NCI-H1092 treated with DMSO at 0.1 percent for 48 hours (cell line): ENCODE measurements at places on chromosomes 13 and 19.
A peak's percentile ranks its signal among the peaks of the same experiment; 100 is the strongest.

DNA sequence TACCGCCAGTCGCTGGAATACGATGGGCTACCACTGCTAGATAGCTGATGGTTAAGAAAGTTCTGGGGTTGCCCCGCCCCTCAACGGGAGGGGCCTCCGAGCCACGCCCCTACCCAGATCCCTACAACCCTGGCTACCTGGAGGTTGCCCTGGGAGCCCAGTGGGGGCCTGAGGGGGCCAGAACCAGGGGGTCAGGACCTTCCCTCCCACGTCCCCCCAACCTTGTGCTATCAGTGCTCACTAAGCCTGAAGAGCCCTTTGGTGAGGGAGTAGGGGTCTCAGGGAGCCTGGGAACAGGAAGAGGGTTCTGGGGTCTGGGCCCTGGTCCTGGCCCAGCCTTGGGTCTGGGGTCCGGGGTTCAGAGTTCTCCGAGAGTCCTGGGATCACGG lies 8.9 kb downstream of the OCEL1 start:
- peak; percentile 26 for DNase-seq

DNA sequence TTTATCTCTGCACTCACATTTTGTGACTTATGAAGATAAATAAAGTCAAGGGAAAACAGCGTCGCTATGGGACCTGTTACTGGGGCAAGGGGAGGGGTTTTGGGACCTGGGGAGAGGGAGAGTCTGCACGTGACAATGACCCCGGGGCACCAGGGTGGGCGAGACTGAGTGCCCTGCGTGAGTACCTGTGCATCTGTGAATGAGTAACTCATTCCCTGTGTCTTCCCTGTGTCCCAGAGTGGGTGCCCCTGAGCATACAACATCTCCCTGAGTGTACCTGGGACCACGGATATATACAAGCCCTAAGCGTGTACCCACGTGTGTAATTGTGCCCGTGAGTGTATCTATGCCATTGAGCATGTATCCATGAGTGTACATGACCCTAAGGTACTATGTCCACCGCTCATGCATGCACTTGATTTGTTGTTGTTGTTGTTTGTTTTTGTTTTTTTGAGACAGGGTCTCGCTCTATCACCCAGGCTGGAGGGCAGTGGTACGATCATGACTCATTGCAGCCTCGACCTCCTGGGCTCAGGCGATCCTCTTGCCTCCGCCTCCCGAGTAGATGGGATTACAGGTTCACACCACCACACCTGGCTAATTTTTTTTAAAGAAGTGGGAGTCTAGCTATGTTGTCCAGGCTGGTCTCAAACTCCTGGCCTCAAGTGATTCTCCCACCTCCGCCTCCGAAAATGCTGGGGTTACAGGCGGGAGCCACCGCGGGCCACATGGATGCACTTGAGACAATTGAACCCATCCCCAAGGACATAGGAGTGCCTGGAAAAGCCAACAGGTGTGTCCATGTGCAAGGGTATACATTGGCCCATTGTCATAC lies 645 bp upstream of the TRAPPC5 start:
- DNase-seq = no peak

GRCh38 chr19:12052091-12052496 lies 667 bp downstream of the ZNF878 start:
- DNase-seq = peak; percentile 1

DNA sequence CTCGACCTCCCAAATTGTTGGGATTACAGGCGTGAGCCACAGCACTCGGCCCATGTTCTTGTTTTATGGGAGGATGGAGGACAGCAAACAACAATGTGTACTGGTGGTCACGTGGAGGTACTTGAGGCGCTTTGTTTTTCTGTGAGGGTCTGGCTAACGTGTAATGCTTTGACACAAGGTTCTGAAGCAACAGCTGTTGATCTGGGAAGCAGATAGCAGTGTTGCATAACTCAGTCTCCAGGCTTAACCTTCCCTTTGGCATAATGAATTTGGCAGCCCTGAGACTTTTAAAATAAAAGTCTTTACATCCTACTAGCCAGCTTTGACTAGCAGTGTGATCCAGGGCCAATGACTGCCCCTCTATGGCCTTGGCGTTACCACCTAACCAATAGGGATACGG lies 6.9 kb upstream of the ZNF580 start:
- no peak for DNase-seq

DNA sequence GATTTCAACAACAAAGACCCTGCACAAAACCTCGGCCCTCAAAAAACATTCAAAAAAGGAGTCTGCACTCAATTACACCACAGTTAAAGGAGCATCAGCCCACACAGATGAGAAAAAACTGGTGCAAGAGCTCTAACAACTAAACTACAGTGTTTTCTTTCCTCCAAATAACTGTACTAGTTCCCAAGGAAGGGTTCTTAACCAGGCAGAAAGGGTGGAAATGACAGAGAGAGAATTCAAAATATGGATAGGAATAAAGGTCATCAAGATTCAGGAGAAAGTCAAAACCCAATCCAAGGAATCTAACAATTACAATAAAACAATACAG lies 176.4 kb upstream of the TRPC4 start:
- no peak for DNase-seq

DNA sequence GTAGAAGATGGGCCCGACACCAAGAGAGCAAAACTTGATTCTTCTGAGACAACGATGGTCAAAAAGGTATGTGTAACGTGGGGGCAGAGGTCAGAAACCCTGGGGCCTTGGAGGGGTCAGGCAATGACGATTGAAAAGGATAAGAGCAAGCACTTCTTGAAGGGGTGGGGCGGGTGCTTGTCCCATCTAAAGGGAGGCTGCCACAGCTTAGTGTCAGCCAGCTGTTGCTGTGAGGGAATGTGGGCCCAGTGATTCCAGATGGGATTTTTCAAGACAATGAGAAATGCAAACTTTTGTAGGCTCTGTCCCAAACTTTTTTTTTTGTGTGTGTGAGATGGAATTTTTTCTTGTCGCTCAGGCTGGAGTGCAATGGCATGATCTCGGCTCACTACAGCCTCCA lies 24.5 kb downstream of the SAE1 start:
- no peak for DNase-seq

GRCh38 chr13:108227651-108228272 lies 9.6 kb downstream of the ABHD13 start:
- no peak for DNase-seq

DNA sequence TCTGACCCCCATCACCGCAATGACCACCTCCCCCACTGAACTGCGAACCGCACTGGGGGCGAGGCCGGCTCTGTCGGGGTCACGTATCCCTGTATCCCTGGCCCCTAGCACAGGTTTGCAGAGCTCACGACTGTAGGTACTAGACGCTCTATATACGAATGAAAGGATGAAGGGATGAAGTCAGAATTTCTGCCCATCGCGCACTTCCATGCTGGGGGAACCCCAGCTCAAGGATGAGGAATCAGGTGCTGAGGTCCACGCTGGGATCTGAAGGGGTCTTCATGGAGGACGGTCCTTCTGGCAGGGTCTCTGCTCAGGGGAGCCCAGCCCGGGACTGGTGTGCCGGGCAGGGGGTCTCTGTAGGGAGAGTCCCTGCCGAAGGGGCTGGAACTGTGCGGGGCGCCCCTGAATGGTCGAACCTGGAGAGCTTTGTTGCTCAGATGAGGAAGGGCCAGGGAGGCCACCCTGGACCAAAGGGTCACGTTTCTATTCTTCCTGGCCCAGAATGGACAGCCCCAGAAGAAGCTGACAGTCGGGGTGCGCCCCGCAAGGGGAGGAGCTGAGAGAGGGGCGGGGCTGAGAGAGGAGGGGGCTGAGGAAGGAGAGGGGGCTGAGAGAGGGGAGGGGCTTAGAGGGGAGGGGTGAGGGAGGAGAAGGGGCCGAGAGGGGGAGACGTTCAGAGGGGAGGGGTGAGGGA lies 37.9 kb upstream of the SEMA6B start:
- DNase-seq = no peak

DNA sequence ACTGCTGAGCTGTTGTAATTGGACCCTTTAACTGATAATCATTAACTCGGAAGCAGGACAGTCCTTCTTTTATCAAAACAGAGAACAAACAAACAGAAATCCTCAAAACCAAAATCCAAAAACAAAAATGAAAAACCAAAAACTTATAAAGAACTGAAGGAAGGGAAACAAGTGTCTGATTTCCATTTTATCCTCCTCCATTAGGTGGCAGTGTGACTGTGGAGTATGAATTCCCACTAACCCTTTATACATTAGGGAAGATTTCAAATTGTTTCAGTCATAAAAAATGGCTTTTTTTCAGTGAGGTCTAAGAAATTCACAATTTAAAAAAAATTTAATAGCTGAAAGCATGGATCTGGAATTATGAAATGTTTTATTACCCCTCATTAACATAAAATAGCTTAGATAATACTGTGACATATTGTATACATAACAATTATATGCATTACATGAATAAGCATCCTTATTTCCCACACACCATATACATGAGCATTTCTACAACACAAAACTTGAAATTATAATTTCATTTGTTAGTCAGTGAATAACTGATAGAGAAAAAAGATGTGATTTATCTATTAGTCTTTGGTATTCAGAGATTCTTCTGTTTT lies 1074.3 kb upstream of the PCDH9 start:
- peak; percentile 66 for DNase-seq

DNA sequence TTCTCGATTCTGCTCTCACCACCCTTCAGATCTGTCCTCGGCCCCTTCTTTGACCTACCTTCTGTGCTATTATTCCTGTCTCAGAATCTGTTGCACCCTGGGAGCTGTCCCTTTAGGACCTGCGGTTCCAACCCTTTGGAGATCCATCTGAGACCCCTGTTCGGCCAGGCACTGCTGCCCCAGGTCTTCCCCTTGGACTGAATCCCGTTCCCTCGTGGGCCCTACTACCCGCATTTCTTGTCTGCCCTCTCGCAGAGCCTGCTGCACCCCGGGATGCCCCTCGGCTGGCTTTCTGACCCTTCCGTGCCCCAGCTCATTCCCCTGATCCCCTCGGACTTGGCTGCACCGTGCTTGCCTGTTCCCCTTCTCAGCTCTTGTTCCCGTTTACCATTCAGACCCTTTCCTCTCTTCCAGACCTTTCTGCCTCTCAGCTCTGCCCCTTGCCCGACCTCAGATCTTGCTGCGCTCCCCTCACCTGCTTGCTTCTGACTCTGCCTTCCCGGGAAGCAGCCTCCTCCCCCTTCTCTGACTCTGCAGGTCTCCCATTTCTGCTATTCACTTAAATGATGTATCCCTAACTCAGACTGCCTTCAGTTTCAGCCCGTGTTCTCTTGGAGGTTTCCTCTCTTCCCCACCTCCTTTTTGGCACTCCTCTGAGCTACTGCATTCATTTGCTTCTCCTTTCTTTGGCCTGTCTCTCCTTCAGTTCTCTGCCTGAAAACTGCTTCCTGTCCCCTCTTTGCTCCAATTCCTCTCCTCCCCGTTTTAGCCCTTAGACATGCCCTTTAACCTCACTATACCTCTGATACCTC lies 1.1 kb downstream of the ARHGAP35 start:
- no peak for DNase-seq

DNA sequence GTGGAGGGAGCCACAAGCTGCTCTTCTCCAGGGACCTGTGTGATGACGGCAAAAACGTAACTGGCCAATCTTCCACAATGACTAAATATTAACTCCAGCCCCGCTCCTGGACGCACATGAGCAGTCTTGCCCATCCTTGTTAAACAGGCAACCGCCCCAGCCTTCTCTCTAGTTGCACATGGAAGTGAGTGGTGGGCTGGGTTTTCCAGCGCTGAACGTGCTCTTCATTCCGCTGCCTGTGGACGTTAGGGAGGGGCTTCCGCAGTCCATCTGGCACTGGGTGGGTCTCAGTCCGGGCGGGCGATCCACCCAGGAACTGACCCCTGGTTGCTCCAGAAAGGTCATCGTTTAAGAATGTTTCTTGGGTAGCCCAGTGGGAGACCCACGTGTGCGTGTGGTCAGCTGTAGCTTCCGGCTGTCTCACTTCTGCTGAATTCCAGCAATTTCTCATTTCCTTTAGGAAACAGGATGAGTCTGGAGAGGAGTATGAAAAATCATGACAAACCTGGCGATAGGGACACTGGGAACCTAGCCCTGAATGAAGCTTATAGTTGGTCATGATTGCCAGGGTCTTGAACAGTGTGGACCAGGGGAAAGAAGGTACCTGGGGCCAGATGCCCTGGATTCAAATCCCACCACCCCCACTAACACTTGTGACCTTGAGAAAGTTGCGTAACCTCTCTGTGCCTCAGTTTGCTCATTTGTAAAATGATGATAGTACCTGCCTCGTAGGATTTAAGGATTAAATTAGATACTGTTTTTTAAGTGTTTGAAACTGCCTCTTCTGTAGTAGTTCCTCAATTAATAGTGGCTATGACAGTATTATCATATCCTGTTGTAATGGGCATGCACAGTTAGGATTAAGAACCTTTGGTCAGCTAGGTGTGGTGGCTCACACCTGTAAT lies 92.6 kb downstream of the SIPA1L3 start:
- DNase-seq = no peak

DNA sequence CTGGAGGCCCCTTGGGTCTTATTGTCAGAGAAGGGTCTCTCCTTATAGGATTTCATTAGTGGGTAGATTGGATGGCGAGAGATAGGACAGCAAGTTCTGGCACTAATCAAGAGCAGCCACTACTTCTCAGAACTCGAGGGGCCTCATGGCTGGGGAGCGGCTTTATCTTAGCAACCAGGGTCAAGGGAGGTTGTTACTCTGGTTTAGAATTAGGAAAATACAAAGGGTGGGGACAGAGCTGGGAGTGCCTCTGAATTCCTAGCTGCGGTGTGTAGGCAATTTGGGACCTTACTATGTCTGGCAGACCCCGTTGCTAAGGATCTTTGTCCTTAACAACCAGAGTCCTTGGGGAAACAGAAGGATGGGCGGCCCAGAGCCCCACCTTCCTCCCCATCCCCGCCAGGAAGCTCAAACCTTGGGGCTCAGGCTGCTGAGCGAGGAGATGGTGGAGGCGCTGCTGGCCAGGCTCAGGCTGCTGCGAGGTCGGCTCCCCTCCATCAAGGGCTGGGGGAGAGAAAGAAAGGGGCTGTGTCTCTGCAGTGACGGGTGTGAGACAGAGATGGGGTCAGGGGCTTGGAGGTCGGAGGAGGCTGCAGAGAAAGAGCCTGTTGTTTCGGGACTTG lies 1.2 kb downstream of the PLEKHA4 start:
- no peak for DNase-seq

GRCh38 chr19:55452749-55453346 lies 8.6 kb downstream of the ISOC2 start:
- peak; percentile 86 for DNase-seq

DNA sequence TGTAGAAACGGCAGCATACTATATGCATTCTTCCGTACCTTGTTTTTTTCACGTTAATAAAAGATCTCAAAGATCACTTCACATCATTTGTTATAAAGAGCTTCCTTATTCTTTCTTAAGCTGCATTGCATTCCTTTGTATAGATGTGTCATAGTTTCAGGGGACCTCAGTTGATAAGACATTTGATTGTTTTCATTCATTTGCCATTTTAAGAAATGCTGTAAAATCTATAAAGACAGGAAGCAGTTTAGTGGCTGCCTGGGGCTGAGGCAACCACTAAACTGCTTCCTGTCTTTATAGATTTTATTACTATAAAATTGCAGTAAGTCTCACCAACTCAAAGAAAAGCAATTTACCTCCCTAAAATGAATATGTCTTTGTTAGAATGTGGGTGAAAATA lies 59.4 kb downstream of the ZDHHC20 start:
- no peak for DNase-seq
